ENCODE measurements at places on chromosomes 3 and 15. TPM values are rescaled to one million over a fixed set of nuclear protein-coding genes. Genes with fewer than 3 reads are reported as not detected.

GRCh38 chr3:187021748-187022402 lies 91.5 kb downstream of the ST6GAL1 start:
- DNase-seq: no peak

- DNase-seq: no peak
These were observed 90.7 kb downstream of the ATP8B4 start for GRCh38 chr15:50028326-50028725.

GRCh38 chr3:69665026-69665737 lies 74.1 kb upstream of the MITF start:
- DNase-seq: no peak

GRCh38 chr3:129662191-129662608 lies 55.7 kb upstream of the PLXND1 start:
- DNase-seq: no peak

Gene VGLL4
- total RNA-seq: 51.2 TPM

All from spleen (tissue), 13 donors.